Tibial nerve (tissue), 4 donors: ENCODE measurements at places on chromosomes 6 and 20.

GRCh38 chr6:73302339-73302738, 39.3 kb upstream of the KHDC1 start:
- no peaks in the 10 kb centered on the region for H3K36me3 ChIP-seq
- no peak overlapping the region for H3K27ac ChIP-seq
- DNase-seq, result no peak
- H3K4me3 ChIP-seq, result no peak overlapping the region
- no peaks in the 10 kb centered on the region for H3K4me1 ChIP-seq
- H3K27me3 ChIP-seq, result no peaks in the 10 kb centered on the region

DNA sequence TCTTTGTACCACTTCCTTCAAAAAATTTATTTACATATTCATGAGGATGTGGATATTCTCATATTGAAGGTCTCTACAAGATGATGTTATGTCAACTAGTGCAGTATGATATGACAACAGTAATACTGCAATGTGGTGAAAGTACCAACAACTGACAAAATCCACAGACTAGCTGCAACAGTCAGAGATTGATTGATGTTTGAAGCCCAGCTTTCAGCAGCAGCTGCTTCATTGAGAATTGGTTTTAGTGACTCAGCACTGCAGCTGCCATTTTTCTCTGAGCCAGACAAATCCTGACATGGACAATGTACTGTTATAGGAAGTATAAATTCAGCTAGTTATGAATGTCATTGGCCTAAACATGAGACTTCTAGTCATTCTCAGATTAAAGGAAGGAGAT, 53.8 kb downstream of the PKIB start:
- DNase-seq, result no peak
- H3K27ac ChIP-seq, result no peak overlapping the region
- H3K4me3 ChIP-seq, result no peak overlapping the region
- no peaks in the 10 kb centered on the region for H3K27me3 ChIP-seq
- H3K36me3 ChIP-seq, result no peaks in the 10 kb centered on the region

DNA sequence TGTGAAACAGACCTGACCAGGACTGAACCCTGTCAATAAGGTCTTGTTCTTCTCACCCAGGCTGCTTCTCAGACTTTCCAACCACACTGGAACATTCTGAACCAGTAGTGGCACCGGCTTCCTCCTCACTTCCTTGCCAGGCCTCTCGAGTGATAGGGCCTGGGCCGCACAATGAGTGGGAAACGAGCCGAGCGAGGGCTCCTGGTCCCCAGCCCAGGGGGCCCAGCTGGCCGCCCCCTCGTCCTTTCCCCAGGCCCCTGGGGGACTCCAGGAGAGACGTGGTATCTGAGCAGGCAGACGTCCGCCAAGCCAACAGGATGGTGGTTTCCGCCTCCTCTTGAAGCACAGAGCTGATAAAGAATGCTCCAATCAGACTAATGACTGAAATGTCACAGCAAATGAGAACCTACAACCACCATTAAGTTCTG, 117.9 kb downstream of the GMDS start:
- H3K27me3 ChIP-seq, result no peaks in the 10 kb centered on the region
- H3K4me3 ChIP-seq, result no peak overlapping the region
- H3K4me1 ChIP-seq, result no peaks in the 10 kb centered on the region
- peak overlapping the region; percentile 19 for H3K27ac ChIP-seq

GRCh38 chr20:10978019-10978702, 304.4 kb upstream of the JAG1 start:
- no peaks in the 10 kb centered on the region for H3K27me3 ChIP-seq
- H3K4me3 ChIP-seq, result no peak overlapping the region
- DNase-seq, result no peak
- H3K4me1 ChIP-seq, result no peaks in the 10 kb centered on the region
- H3K36me3 ChIP-seq, result no peaks in the 10 kb centered on the region
- no peak overlapping the region for H3K27ac ChIP-seq

DNA sequence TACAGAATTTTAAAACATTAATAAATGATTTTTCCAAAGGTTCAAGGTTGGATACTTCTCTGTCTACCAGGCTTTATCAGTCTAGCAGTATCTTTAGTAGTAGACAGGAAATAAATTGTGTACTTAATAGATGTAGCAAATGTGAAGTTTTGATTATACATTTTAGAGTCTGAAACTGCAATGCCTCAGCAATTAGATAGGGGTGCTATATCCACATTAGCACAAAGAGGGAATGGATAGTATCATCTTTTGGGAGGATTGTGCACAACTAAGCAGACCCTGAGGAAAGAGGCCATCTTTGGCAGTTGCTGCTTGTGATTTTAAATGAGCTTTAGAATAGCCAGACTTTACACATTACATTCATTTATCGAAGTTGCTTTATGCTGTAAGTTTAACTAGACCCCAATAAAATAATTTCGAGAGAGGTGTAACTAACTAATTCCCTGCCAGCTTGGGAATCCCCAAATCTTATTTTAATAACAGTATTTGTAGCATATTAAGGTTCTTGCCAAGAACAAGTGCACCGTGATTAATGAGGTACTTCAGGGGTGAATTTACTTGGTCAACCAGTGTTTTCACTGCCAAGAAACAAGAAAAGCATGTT, 2.8 kb downstream of the KCNQ5 start:
- no peak overlapping the region for H3K27ac ChIP-seq
- DNase-seq, result no peak
- peaks cover 32% of the 10 kb centered on the region for H3K4me1 ChIP-seq
- H3K36me3 ChIP-seq, result no peaks in the 10 kb centered on the region

DNA sequence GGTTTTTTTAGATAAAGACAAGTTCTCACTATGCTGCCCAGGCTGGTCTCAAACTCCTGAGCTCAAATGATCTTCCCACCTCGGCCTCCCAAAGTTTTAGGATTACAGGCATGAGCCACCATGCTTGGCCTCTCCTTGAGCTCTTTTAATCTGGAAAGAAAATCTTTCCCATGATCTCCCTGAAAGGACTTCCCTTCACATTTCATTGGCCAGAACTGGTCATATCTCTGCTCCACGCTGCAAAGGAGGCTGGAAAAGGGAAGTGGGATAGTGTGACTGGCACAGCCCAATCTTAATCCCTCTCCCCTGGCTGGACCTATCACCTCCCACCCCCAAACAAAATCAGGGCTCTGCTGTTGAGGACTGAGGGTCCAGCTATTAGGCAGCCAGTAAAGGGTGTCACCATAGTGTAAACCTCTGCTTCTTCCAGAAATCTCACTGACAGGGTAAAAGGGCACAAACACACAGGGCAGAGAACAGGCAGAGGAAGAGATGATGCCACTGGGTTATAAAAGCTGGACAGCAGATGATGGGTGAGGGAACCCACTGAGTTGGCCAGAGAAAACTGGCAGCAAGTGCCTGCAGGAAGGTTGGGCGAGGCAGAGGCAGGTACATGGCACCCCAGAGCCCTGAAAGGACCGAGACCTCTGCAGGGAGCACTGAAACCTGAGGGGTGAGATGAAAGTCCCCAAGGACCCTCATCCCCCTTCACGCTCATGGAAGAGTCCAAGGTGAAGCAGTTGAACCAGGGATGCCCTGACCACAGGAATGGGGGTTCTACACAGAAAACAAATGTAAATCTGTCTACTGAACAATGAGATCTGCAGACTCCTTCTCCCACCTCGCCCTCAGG, 83.1 kb upstream of the PTPN1 start:
- peaks cover 16% of the 10 kb centered on the region for H3K4me1 ChIP-seq
- H3K27ac ChIP-seq, result no peak overlapping the region
- H3K27me3 ChIP-seq, result no peaks in the 10 kb centered on the region

GRCh38 chr6:30840084-30840934, 44.0 kb upstream of the DDR1 start:
- H3K4me1 ChIP-seq, result no peaks in the 10 kb centered on the region
- no peak for DNase-seq
- H3K27ac ChIP-seq, result no peak overlapping the region
- H3K27me3 ChIP-seq, result no peaks in the 10 kb centered on the region
- H3K4me3 ChIP-seq, result no peak overlapping the region

GRCh38 chr6:50962213-50962759, 143.6 kb downstream of the TFAP2B start:
- no peaks in the 10 kb centered on the region for H3K36me3 ChIP-seq
- H3K27me3 ChIP-seq, result no peaks in the 10 kb centered on the region
- H3K4me1 ChIP-seq, result no peaks in the 10 kb centered on the region
- H3K27ac ChIP-seq, result no peak overlapping the region
- DNase-seq, result no peak

GRCh38 chr20:59068534-59068933, 25.9 kb upstream of the PRELID3B start:
- H3K27ac ChIP-seq, result no peak overlapping the region
- H3K36me3 ChIP-seq, result no peaks in the 10 kb centered on the region
- no peak for DNase-seq
- H3K27me3 ChIP-seq, result no peaks in the 10 kb centered on the region
- H3K4me3 ChIP-seq, result no peak overlapping the region

- no peak overlapping the region for H3K4me3 ChIP-seq
- H3K4me1 ChIP-seq, result no peaks in the 10 kb centered on the region
- DNase-seq, result no peak
- H3K27me3 ChIP-seq, result no peaks in the 10 kb centered on the region
- no peak overlapping the region for H3K27ac ChIP-seq
These were observed 25.0 kb downstream of the TTK start for GRCh38 chr6:80029470-80029869.

DNA sequence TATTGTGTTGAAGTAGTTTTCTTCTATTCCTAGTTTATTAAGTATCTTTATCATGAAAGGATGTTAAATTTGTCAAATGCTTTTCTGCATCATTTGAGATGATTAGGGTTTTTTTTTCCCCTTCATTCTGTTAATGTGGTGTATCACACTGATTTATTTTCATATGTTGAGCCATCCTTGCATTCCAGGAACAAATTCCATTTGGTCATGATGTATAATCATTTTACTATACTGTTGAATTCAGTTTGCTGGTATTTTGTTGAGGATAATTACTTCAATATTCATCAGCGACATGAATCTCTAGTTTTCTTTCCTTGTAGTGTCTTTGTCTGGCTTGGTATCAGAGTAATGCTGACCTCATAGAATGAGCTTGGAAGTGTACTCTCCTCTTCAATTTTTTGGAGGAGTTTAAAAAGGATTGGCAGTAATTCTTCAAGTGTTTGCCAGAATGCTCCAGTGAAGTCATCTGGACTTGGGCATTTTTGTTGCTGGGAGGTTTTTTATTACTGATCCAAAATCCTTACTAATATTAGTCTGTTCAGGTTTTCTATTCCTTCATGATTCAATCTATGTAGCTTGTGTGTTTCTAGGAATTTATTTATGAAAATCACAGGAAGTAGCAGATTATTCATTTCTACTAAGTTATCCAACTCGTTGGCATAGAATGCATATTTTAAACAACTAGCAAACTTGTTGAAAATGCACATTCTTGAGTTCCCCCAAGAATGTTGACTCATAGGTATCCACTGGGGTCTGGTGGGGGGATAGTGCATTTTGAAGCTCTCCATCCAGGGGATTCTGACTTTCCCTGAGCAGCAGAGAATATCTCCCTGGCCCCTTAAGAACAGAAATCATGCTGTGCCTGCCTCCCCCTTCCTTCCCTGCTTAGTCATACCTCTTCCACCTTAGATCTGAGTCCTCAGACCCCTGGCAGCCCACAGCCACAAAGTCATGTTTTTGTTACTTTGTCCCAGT, 187.1 kb downstream of the BMP7 start:
- DNase-seq, result no peak
- no peaks in the 10 kb centered on the region for H3K4me1 ChIP-seq
- no peaks in the 10 kb centered on the region for H3K27me3 ChIP-seq
- H3K4me3 ChIP-seq, result no peak overlapping the region
- H3K27ac ChIP-seq, result no peak overlapping the region
- no peaks in the 10 kb centered on the region for H3K36me3 ChIP-seq

DNA sequence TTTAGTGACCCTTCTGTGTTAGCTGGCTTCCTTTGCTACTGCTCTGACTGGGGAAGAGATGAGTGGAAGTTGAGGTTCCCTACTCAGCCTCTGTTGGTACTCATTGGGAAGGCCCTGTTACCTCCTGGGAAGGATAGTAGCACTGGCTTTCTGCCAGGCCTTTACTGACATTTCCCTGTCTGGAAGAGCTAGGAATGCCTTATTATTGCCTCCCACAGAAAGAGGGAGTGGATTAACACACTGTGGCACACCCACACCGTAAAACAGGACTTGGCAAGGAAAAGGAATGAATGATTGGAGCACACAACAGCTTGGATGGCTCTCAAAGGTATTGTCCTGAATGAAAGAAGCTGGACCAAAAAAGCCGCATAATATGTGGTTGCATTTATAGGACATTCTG, 12.2 kb downstream of the ZNF831 start:
- no peaks in the 10 kb centered on the region for H3K36me3 ChIP-seq
- H3K4me3 ChIP-seq, result no peak overlapping the region
- no peak for DNase-seq
- H3K27me3 ChIP-seq, result no peaks in the 10 kb centered on the region
- no peak overlapping the region for H3K27ac ChIP-seq

DNA sequence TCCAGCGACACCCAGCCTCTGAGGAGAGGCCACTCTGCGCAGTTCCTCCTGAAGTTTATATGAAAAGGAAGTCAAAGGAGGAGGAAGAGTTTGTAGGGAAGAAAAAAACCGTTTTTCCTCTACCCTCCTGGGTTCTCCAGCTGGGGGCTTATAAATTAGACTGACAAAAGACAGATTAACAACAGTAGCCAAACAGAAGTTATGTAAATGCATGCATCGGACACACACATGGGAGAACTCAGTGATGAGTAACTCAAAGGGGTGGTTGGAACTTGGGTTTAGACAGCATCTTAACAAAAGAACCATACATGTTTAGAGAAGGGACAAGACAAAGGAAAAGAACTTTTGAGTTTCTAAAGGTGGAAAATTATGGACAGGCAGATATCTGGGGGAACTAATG, 71.2 kb downstream of the CD24 start:
- DNase-seq, result no peak
- H3K4me3 ChIP-seq, result no peak overlapping the region
- no peaks in the 10 kb centered on the region for H3K4me1 ChIP-seq

DNA sequence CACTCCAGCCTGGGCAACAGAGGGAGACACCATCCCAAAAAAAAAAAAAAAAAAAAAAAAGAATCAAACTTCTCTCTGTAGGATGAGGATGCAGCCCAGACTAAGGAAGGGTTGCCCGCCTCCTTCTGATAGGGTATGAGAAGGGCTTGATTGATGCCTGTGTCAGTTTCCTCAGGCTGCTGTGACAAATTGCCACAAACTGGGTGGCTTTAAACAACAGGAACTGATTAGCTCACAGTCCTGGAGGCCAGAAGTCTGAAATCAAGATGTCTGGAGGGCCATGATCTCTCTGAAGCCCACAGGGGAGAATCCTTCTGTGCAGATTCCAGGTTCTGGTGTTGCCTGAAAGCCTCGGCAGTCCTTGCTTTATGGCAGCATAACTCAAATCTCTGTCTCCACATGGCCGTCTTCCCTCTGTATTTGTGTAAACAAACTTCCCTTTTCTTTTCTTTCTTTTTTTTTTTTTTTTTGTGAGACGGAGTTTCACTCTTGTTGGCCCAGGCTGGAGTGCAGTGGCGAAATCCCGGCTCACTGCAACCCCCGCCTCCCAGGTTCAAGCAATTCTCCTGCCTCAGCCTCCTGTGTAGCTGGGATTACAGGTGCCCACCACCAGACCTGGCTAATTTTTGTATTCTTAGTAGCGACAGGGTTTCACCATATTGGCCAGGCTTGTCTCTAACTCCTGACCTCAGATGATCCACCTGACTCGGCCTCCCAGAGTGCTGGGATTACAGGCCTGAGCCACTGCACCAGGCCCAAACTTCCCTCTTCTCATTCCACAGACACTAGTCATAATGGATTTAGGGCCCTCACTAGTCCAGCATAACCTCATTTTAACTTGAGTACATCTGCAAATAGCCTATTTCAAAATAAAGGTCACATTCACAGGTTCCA, 11.2 kb upstream of the CDK19 start:
- no peaks in the 10 kb centered on the region for H3K4me1 ChIP-seq
- H3K27ac ChIP-seq, result peak overlapping the region; percentile 77
- no peaks in the 10 kb centered on the region for H3K36me3 ChIP-seq
